ENCODE measurements at places on chromosomes 12 and 14.
A peak's percentile ranks its signal among the peaks of the same experiment; 100 is the strongest.

- DNase-seq = no peak
Observed at GRCh38 chr12:15910468-15910863, 666 bp upstream of the DERA start.

- DNase-seq = peak; percentile 31
Observed at GRCh38 chr12:105741786-105742566, 396.8 kb downstream of the NUAK1 start.

DNA sequence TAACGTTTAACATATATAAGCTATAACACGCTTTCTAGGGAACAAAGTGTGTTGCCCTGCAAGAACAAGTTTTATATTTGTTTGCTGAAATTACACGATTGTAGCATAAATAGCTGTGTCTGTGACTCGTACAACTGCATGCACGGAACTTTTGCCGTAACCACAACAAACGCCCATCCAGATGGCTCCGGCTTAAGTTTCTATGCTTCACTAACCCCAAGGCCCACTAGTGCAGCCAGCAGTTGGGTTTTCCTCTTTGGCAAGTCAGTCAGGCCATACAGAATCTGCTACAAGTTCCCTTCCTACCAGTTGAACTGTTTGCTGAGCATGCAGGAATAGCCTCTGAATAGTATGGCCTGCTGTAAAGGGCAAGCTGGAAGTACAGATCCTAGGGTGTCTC lies 12.1 kb downstream of the CSRP2 start:
- peak; percentile 12 for DNase-seq

DNA sequence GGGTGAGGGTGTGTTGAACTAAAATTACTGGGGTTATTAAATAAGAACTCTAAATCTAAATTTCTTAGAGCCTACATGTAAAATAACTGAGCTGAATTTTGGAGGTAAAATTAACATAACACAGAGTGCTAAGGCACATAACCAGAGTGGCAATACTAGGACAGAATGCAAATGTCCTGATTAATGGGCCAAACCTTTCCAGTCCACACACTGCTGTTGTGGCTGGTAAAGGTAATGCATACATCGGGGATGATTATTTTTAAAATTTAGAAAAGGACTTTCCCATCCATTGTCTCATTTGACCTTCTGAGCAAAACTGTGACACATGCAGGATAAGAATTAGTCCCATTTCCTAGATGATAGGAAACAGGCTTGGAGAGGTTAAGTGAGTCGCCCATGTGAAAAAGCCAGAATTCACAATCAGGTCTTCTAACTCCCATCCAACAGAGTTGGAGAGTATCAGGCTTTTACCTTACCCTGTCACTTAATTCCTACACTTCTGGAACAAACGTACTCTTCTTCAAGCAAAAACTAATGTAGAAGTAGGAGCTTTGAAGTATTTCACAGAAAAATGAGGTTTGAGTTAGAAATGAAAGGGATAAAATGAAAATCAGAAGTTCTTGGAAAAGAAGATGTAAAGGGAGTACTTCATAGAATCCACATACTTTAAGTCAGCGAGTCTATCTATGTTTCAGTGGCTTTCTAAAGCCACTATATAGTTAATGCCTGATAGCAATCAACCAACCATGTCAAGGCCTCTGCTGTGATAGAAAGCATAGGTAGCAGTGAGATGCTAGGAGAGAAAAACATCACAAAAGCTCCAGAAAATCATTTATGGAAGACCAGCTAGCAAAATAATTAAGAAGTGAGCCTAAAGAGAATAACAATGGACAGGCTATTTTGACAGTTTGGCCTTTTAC lies 334.9 kb upstream of the DIO2 start:
- no peak for DNase-seq

DNA sequence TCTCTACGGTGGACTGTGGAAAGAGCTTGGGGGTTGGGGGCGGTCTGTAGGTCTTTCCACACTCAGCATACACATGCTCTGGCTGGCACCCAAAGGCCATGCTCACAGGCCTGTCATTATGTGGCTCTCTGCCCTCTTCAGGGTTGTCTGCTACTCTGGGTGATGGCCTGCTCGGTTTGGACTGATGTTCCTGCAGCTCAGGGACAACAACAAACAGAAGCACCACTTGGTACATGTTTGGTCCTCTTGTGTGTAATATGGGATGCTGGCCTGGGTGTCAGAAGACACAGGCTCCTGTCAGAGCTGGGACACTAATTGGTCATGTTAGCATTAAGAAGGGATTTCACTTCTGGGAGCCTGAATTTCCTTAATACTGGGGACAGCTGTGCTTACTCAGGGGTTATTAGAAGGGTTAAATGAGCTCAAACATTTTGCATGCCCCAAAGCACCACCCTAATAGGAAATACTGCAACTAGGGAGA lies 32.7 kb upstream of the SELPLG start:
- peak; percentile 59 for DNase-seq

GRCh38 chr12:57438400-57438799 lies 3.8 kb downstream of the INHBC start:
- DNase-seq = no peak

- no peak for DNase-seq
Observed at GRCh38 chr12:93003531-93004239, 74.6 kb upstream of the EEA1 start.

DNA sequence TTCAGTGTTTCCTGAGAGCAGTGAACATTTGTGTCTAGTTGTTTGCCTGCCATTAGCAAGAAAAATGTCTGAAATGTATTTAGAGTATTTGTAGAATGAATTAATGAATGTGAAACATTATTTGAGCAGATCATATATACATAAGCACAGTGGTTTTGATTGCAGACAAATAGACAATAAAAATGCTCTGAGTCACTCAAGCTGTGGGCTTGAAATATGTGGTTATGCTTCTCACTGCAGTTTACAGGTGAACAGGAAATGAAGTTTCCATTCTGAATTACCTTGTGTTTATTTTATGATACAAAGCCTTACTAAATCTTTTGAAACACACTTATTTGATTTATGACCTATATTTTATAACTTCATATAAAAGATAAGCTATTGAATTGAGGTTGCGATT lies 827.7 kb downstream of the TMTC2 start:
- DNase-seq = no peak

DNA sequence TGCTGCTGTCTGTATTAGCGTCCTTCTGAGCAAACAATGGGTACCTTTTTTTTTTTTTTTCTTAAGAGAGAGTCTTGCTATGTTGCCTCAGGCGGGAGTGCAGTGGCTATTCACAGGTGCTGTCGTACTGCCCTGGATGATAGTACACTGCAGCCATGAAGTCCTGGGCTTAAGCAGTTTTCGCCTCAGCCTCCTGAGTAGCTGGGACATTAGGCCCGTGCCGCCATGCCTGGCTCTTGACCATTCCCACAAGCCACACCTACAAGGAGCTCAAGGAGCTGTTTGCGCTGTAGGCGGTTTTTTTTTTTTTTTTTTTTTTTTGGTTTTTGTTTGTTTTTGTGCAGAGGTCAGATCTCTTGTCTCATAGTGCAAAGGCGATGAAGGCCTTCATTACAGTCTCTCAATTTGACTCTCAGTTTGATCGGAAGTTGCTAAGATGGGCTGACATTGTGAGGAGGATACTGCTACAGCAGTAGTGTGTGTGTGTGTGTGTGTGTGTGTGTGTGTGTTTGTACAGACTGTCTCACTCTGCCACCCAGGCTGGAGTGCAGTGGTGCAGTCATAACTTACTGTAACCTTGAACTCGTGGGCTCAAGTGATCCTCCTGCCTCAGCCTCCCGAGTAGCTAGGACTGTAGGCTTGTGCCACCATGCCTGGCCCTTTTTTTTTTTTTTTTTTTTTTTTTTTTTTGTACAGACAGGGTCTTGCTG lies 34.2 kb downstream of the TRAF3 start:
- DNase-seq = no peak

- DNase-seq = no peak
Observed at GRCh38 chr14:71514941-71515919, 417.0 kb upstream of the RGS6 start.

GRCh38 chr12:51891843-51892242 lies 3.9 kb downstream of the ANKRD33 start:
- DNase-seq = no peak

GRCh38 chr12:39846304-39846703 lies 226.7 kb upstream of the ABCD2 start:
- no peak for DNase-seq

DNA sequence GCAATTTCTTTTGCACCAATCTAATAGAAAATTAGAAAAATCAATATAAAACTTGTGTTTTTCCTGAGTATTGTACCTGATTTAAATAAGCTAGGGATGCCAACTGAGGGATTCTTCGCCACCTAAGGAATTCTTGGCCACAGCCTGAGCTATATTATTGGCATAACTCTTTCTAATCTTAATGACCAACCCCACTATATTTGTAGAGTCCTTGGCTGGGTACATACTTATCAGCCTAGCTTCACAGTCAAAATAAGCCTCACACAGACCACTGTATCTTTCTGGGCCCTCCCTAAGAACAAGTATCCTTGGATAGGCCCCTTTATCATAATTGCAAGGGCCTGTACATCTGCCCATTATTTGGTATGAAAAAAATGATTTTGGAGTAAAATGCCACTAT lies 247.1 kb downstream of the DUSP6 start:
- no peak for DNase-seq

DNA sequence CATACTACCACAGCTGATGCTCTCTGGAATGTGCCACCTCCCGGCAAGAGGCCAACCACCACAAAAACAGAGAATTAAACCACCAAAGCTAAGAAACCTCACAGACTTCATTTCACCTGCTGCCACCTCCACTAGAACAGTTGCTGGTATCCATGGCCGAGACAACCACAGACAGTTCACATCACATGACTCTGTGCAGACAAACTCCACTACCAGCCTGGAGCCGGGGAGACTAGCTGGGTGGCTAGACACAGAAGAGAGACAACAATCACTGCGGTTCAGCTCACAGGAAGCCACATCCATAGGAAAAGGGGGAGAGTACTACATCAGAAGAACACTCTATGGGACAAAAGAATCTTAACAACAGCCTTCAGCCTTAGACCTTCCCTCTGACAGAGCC lies 78.2 kb downstream of the RALGAPA1 start:
- DNase-seq = no peak

- peak; percentile 87 for DNase-seq
Observed at GRCh38 chr14:79278798-79279644, 932.3 kb downstream of the DIO2 start.

DNA sequence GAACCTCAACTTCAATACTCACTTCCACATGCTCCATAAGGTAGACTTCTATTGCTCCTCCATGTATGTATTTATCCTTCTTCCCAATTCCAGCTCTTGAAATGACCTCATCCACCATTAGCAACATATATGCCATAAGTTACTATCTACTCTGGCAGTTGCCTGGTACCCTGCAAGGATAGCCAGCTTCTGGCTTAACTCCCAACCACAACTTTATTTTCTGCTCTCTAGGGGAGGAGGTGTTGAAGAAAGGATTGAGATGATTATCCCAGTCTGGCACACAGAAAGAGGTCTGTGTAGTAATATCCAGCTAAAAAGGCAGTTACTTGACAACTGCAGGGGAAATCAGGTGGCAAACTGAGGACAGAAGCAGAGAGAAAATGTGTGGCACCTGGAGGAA lies 71.5 kb upstream of the MDM1 start:
- DNase-seq = no peak

GRCh38 chr12:20184514-20184913 lies 183.8 kb upstream of the PDE3A start:
- DNase-seq = no peak

DNA sequence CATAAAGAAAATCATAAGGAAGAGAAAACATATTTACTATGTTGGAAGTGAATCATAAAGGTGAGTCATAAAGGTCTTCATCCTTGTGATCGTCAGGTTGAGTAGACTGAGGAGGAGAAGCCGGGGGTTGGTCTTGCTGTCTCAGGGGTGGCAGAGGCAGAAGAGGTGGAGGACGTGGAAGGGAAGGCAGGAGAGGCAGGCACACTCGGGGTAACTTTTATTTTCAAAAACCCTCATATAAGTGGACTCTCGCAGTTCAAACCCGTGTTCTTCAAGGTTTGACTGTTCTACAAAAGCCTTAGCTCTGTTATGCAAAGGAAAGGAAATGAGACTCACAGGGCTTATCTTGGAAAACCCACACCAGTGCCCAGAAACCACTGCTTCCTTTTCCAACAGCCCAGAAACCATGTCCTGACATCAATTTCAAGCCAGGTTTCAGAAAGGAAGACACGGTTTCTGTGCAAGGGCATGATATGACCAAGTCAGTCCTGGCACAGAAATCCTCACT lies 14.0 kb downstream of the SMCO2 start:
- DNase-seq = no peak

- DNase-seq = no peak
Observed at GRCh38 chr12:69131077-69131476, 108.3 kb upstream of the CPSF6 start.

DNA sequence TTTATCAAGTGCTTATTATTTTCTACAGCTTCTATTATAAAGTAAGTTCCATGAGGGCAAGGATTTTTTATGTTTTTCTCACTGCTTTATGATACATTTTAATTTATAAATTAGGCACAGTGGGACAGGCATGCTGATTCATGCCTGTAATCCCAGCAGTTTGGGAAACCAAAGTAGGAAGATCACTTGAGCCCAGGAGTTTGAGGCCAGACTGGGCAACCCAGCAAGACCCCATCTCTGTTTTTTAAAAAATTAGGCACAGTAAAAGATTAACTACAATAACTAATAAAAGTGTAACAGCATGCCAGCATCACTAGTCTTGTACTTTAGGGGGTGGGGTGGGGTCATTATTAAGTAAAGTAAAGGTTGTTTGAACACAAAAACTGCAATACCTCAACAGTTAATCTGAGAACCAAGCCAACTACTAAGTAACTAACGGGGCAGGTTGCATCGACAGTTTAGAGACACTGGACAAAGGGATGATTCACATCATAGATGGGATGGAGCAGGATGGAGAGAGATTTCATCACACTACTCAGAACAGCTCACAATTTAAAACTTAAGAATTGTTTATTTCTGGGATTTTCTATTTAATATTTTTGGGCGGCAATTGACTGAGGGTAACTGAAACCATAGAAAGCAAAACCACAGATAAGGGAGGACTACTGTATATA lies 119.5 kb downstream of the PLEKHA5 start:
- DNase-seq = no peak

- DNase-seq = peak; percentile 74
Observed at GRCh38 chr14:21068521-21069387, 1.4 kb upstream of the ARHGEF40 start.

- DNase-seq = no peak
Observed at GRCh38 chr14:61573748-61574513, 121.4 kb upstream of the HIF1A start.

DNA sequence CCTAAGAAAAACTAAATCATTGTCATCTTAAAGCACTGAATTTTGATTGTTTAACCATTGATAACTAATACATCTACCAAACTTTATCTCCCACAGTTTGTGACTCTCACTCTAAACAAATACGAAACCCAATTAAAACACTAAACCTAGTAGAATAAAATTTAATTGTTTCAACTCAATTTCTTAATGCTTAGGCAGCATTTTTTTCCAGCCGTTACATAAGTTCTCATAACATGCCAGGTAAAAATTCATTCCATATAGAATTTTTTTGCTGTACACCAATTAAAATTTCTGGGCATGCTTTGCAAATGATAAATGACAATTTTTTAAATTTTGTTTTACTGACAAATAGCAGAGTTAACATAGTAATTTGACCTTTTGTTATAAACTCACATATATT lies 658.2 kb upstream of the FLRT2 start:
- no peak for DNase-seq

Measured in BE2C (cell line).